Common myeloid progenitor, CD34-positive (primary cell): ENCODE measurements at places on chromosomes 7 and 10.

DNA sequence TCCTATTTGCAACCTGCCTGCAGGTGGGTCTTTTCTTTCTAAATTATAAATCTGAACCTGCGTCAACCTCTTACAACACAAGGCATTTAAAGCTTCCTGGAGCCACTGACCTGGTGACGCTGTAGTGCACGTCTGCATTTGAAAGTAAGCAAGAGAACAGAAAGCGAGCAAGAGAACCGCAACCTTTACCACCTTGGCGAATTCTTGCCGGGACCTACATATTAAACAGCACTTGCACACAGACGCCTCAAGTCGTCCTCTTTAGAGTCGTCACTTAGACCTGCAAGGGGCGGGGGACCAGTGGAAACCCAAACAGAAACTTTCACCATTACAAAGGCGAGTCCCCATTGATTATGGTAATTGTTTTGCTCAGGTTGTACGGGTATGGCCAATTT lies 9.5 kb downstream of the GLI3 start:
- peaks cover 30% of the 10 kb centered on the region for H3K27me3 ChIP-seq
- H3K4me1 ChIP-seq, result no peaks in the 10 kb centered on the region
- H3K36me3 ChIP-seq, result no peaks in the 10 kb centered on the region
- no peak overlapping the region for H3K27ac ChIP-seq

GRCh38 chr7:130095812-130096211 lies 25.5 kb downstream of the KLHDC10 start:
- no peaks in the 10 kb centered on the region for H3K36me3 ChIP-seq
- H3K27ac ChIP-seq, result no peak overlapping the region
- no peaks in the 10 kb centered on the region for H3K27me3 ChIP-seq

- H3K4me1 ChIP-seq, result peaks cover 46% of the 10 kb centered on the region
- no peaks in the 10 kb centered on the region for H3K27me3 ChIP-seq
- no peak for DNase-seq
- peak overlapping the region; percentile 75 for H3K4me3 ChIP-seq
- no peak overlapping the region for H3K27ac ChIP-seq
- H3K36me3 ChIP-seq, result peaks cover 33% of the 10 kb centered on the region
Measured at GRCh38 chr10:73911553-73912004, 647 bp downstream of the PLAU start.

DNA sequence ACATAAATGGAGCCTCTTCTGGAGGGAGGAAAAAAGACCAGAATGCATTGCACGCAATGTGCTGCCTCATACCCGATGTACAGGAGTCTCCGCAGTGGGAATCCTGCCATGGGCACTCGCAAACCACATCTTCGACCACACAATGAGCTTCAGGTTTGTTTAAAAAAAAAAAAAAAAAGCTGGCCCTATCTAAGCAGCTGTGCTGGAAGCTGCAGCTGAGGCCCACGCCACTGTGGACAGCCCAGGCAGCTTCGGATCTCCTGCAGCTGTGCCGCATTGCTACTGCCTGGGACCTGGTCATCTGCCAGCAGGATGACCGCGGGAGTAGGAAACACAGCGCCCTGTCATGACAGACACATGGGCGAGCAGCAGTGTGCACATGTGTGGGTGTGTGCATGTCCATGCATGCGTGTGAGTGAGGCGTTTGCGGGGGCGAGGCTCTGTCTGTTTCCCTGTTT lies 26.0 kb downstream of the EN2 start:
- H3K4me1 ChIP-seq, result no peaks in the 10 kb centered on the region
- no peaks in the 10 kb centered on the region for H3K36me3 ChIP-seq
- no peak overlapping the region for H3K27ac ChIP-seq
- H3K4me3 ChIP-seq, result no peak overlapping the region

GRCh38 chr7:151757274-151757673 lies 119.6 kb downstream of the PRKAG2 start:
- no peak overlapping the region for H3K4me3 ChIP-seq
- H3K27me3 ChIP-seq, result no peaks in the 10 kb centered on the region
- H3K36me3 ChIP-seq, result no peaks in the 10 kb centered on the region
- DNase-seq, result no peak
- peaks cover 12% of the 10 kb centered on the region for H3K4me1 ChIP-seq

- peaks cover 3% of the 10 kb centered on the region for H3K4me1 ChIP-seq
- no peaks in the 10 kb centered on the region for H3K36me3 ChIP-seq
- no peak overlapping the region for H3K4me3 ChIP-seq
Measured at GRCh38 chr10:78199005-78199725, 165.5 kb downstream of the RPS24 start.

- no peaks in the 10 kb centered on the region for H3K36me3 ChIP-seq
- H3K4me1 ChIP-seq, result no peaks in the 10 kb centered on the region
- no peak overlapping the region for H3K27ac ChIP-seq
- H3K4me3 ChIP-seq, result no peak overlapping the region
Measured at GRCh38 chr7:101717628-101718357, 88.7 kb upstream of the MYL10 start.

- H3K36me3 ChIP-seq, result no peaks in the 10 kb centered on the region
- H3K27ac ChIP-seq, result no peak overlapping the region
- no peak for DNase-seq
- H3K27me3 ChIP-seq, result no peaks in the 10 kb centered on the region
- H3K4me1 ChIP-seq, result no peaks in the 10 kb centered on the region
Measured at GRCh38 chr10:116589926-116590325, 833 bp upstream of the PNLIPRP1 start.

DNA sequence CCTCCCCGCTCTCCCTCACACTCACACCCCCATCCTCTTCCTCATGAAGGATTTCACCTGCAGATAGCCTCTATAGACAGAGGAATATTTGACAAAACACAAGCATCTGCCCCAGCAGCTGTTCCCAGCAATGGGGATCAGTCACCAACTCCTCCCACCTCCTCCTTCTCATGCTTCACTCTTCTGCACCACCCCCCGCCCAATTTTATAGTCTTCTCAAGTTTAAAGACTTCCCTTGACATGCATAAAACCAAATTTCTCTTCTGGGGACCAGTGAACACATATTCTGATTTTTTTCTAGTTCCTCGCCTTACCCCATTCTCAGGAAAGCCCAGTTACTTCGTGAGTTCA lies 654.4 kb downstream of the LRMDA start:
- peaks cover 8% of the 10 kb centered on the region for H3K4me1 ChIP-seq
- no peaks in the 10 kb centered on the region for H3K27me3 ChIP-seq
- H3K36me3 ChIP-seq, result no peaks in the 10 kb centered on the region
- no peak for DNase-seq

- H3K4me1 ChIP-seq, result no peaks in the 10 kb centered on the region
- no peaks in the 10 kb centered on the region for H3K36me3 ChIP-seq
- no peak overlapping the region for H3K27ac ChIP-seq
- H3K4me3 ChIP-seq, result no peak overlapping the region
Measured at GRCh38 chr7:120421151-120421651, 148.2 kb downstream of the KCND2 start.

GRCh38 chr10:86693721-86694369 lies 25.5 kb downstream of the LDB3 start:
- peak; percentile 47 for DNase-seq
- no peak overlapping the region for H3K4me3 ChIP-seq
- no peak overlapping the region for H3K27ac ChIP-seq
- H3K4me1 ChIP-seq, result no peaks in the 10 kb centered on the region
- H3K27me3 ChIP-seq, result no peaks in the 10 kb centered on the region

DNA sequence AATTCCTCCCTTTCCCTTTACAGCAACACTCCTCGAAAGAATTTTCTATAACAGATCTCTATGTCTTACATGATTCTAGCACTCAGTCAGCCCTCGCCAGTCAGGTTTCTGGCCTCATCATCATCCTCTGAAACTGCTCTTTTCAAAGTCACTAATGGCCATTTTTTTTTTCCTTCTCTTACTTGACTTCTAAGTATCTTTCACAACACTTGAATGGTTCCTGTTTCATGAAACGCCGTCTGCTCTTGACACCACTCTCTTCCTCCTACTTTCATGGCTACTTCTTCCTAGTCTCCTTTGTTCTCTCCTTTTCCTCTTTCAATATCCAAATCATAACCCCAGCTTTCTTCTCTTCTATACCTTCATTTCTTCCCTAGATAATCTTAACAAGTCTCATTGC lies 100.5 kb upstream of the NRP1 start:
- H3K27me3 ChIP-seq, result no peaks in the 10 kb centered on the region
- peak; percentile 3 for DNase-seq
- H3K4me1 ChIP-seq, result no peaks in the 10 kb centered on the region
- H3K4me3 ChIP-seq, result no peak overlapping the region

DNA sequence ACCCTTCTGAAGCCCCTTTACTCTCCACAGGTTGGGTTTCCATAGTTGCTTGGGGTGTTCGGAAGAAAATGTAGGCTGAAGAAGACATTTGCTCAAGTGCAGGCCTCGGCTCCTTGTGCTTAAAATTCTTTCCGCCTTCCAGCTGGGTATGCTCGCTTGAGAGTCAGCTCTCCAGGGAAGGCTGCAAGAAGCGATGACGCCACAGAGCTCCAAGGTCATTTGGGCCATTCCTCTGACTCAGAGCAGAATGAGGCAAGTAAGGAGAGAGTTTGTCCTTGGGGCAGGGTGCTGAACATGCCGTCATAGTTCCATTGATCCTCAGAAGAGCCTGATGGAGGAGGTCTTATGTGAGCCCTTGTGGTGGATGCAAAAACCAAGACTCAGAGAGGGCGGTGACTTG lies 27.4 kb upstream of the HSPA12A start:
- H3K27ac ChIP-seq, result no peak overlapping the region
- DNase-seq, result no peak
- peaks cover 6% of the 10 kb centered on the region for H3K27me3 ChIP-seq
- no peaks in the 10 kb centered on the region for H3K36me3 ChIP-seq

DNA sequence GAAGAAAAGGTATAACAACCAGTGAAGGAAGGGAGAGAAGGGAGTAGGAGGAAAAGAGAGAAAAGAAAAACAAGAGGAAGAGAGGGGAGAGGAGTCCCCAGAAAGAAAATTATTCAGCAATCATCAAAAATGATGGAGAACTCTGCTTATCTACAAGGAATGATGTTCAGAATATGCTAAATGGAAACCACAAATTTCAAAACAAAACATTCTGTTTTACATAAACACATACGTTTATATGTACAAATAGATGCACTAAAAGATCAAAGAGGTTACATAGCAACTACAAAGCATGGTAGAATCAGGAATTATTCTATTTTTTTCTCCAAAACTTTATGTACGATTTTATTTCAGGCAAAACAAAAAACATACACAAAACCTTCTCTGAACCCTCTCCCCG lies 91.9 kb downstream of the FAM13C start:
- no peak for DNase-seq
- H3K27ac ChIP-seq, result no peak overlapping the region
- H3K4me1 ChIP-seq, result peaks cover 12% of the 10 kb centered on the region
- no peak overlapping the region for H3K4me3 ChIP-seq
- no peaks in the 10 kb centered on the region for H3K27me3 ChIP-seq

DNA sequence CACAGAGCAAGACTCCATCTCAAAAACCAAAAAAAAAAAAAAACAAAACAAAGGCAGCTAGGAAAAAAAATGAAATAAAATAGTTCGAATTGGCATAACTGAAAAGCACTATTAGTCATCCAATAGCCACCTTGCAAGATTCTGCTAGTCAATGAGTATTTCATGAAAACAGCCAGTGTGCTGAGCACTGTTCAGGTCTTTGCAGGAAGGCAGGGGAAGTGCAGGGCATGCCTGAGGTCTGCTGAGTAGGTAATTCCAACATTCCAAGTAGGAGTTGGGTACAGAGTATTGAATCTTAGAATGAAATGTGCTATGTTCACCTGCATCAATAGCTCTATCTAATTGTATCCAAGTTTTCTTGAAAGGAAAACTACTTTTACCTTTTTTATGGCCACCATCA lies 22.9 kb downstream of the ABRAXAS2 start:
- DNase-seq, result no peak
- peaks cover 6% of the 10 kb centered on the region for H3K36me3 ChIP-seq
- H3K4me3 ChIP-seq, result no peak overlapping the region

DNA sequence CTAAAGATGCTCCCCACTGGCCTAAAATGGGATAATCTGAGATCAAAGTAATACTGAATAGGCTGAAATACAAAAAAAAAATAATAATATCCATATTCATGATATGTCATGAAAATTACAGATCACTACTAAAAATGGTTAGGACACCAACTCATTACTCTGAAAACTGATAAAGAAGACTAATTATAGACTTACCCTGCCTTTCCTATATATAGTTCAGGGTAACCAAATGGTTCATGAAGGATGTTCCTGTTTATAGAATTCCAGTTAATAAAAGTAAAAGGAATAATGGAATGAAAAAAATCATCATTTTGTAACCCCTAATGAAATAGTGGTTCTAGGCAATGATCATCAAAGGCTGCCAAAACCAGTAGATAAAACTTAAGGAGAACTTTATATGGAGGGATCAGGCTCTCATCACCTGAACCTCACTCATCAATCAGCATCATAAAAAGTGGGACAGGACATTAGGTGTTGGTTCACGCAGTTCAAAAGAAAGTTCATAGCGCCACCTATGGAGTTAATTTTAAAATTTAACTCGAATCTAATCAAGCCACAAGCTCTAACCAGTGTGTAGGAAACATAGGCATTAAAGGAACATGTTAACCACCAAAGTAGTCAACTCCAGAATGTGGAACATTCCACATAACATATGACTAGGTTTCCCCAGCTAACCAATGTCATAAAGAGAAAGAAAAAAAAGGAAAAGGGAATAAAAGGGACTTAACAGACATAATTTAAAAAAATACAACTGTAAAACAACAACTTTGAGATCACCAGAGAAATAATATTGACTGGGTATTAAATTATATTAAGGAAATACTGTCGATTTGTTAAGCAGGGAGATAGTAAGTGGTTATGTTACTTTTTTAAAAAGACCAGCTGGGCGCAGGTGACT lies 35.7 kb downstream of the P4HA1 start:
- H3K4me1 ChIP-seq, result no peaks in the 10 kb centered on the region
- no peak overlapping the region for H3K27ac ChIP-seq
- no peak overlapping the region for H3K4me3 ChIP-seq
- peaks cover 13% of the 10 kb centered on the region for H3K36me3 ChIP-seq
- peak; percentile 50 for DNase-seq

DNA sequence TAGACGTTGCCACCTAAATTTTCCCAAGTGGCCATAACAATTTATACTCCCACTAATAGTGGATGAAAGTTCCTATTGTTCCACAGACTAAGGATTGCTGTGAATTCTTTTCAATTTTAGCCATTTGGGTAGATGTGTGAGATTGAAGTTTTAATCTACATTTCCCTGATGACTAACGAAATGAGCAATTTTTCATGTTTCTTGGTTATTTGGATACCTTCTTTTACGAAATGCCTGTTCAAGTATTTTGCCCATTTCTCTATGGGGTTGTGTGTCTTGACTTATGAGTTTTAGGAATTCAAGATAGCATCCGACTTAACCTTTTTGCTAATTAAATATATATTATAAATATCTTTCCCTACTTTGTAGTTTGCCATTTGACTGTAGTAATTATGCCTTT lies 16.4 kb upstream of the PRKG1 start:
- no peak overlapping the region for H3K27ac ChIP-seq
- no peaks in the 10 kb centered on the region for H3K4me1 ChIP-seq
- H3K36me3 ChIP-seq, result no peaks in the 10 kb centered on the region
- H3K27me3 ChIP-seq, result no peaks in the 10 kb centered on the region

DNA sequence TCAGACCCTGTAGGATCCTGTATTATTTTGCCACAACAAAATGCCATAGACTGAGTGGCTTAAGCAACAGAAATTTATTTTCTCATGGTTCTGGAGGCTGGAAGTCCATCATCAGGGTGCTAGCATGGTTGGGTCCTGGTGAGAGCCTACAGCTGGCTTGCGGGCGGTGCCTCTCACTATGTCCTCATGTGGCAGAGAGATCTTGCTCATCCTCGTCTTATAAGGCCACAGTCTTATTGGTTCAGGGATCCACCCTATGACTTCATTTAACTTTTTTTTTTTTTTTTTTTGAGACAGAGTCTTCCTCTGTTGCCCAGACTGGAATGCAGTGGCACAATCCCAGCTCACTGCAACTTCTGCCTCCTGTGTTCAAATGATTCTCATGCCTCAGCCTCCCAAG lies 90.9 kb downstream of the LSM5 start:
- H3K4me3 ChIP-seq, result no peak overlapping the region
- DNase-seq, result no peak
- no peak overlapping the region for H3K27ac ChIP-seq
- H3K27me3 ChIP-seq, result peaks cover 3% of the 10 kb centered on the region
- no peaks in the 10 kb centered on the region for H3K36me3 ChIP-seq
